KG1 (cell line): ENCODE measurements at places on chromosomes 5 and 9.

DNA sequence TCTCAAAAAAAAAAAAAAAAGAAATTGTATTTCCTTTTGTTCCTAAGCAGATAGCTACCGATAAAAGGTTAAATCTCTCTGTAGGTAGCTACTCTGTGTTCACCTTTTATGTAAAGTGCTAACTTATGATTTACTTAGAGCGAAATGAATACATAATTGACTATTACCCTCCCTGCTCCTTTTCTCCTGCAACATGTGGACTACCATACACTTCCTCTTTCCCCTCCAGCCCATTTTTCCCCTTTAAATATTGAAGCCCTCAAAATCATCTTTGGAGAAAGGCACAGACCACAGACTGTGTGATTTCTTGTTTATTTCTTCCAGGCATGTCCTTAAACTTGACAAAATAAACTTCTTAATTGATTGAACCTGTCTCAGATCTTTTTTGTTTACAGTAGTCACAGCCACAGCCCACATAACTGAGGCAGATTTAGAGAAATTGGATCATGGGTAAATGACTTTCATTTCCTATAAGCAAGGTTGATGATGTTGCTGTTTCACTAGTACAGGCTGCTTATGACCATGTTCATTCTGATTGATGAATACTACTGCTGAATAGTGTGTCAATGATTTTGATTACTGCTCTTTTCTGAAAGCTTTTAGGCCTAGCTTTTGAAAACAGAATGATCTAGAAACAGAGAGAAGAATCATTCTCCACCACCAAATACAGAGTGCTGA is 59.2 kb downstream of the PHAX start:
- DNase-seq = no peak

- no peak for DNase-seq
These were observed 338.1 kb upstream of the SMC2 start for GRCh38 chr9:103755986-103756385.

DNA sequence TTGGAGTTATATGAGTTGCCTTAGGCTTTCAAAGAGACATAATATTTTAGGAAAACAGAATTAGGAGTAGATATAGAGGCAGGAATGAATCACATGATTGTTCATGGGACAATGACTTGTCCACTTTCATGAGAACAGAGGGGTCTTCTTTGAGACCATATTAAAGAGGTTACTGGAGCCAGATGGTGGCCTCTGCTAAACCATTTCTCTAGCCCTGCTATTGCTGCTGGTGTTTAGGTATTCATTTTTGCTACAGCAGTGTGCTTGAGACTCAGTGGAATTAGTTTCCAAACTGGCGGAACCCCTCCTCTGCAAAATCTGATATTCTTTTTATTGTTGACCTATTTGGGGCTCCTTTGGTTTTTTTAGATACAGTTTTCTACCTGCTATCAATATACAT is 31.3 kb downstream of the GRAMD2B start:
- DNase-seq = no peak

DNA sequence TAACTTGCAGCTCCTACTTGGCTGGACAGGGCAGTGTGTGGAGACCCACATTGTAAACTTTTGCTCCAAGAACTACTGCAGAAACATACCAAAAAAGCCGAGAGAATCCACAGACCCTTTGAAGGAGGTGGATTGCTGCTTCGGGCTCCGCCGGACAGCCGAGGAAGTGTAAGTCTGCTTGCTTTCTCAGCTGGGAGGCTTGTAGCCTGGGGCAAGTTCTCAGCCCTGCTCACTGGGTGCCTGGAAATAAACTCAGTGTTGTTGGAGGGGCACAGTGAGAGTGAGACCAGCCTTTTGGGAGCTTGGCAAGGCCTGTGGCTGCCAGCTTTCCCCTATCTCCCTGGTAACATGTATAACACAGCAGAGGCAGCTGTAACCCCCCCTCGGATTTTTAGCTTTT is 215.6 kb downstream of the SYK start:
- DNase-seq = no peak

GRCh38 chr5:169527863-169528262 is 55.7 kb upstream of the SPDL1 start:
- no peak for DNase-seq

DNA sequence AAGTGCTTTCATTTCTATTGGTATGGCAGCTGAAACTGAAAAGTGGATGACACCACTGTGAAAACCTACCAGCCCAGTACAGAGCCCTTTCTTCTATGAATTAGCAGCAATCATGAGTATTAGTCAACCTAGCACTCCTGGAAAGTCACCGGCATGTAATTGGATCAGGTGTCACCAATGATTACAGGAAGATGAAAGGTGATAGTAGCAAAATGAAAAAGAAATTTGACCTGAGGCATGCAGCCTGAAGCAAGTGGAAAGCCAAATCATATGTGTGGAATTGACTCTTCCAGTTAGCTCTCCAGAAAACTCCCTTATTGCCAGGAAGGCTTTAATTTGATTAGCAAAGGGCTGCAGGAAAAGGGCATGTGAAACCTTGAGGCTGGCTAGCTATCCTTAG is 81.2 kb upstream of the NAA35 start:
- no peak for DNase-seq

DNA sequence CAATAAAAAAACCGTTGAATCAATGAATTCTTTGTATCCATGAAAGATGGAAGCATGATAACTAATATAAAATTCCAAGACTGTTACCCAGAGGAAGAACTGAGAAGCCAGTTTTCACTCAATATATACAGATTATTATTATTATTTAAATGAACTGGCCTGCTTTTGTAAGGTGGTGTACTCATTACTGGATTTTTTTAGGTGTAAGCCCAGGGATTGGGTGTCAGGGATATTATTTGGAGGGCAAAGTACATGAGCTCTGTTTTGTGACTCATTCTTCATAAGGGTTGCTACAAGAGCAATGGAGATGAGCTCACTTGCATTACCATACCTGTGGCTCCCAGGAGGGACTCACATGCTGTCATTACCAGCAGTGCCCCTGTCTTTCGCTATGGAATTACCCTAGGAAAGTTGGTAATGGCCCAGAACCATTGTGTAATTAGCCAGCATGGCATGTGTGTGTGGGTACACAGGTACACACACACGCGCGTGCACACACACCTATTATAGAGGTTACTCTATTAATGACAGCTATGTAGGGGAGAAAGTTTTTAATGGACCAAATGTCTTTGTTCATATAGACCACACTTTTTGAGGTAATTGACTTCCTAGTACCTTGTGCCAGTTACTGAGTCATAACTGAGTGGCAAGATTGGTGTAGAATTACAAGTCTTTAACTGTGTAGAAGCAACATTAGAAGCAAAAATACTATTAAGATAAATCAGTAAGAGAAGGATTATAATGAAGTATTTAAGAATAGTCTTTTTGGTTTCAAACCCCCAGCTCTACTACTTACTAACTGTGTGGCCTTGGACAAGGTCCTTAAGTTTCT is 143.4 kb downstream of the GDNF start:
- DNase-seq = no peak

DNA sequence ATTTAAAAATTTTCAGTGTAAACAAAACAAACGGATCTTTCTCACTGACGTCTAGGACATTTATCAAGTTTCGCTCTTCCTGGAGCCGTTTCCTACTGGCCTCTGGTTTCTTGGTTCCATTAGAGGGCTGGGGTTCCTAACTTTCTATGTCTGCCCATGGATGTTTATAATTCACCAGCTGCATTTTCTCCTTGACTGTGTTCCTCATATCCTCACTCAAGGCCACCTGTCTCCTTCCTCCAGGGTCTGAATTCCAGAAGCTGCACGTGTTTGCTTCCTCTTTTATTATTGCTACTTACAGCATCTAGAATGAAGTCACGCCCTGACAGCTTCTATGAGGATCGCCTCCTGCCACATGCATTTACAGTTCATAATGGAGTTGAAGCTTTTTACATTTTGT is 74.1 kb upstream of the BASP1 start:
- DNase-seq = no peak

DNA sequence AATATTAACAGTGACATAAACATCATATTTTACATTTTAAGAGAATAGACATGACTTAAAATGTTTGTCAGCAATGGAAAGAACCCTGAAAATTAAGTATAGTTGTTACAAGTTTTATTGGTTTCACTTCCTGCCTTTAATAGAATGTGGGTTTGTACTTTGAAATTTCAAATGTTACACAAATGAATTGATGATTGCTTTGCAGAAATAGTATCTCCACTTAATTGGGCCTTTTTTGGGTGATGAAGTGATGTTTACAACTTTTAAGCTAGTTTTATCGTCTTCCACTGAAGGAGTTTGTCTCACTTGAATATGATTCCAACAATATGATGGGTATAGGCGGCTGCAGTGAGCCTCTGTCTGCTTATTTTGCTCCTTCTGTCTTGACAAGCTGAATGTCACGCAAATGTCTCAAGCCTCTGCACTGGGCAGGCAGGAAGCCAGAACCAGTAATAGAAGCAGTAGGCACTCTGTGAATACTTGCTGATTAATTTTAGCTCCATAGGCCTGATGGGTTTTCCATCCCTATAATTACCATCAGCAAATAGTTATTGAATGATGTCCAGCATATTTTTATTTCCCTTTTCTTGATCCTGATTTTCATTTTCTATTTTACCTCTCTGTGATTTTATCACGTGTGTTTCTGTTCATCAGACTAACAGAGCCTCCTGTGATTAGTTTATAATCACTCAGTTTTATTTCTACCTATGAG is 10.6 kb upstream of the NR3C1 start:
- DNase-seq = no peak

DNA sequence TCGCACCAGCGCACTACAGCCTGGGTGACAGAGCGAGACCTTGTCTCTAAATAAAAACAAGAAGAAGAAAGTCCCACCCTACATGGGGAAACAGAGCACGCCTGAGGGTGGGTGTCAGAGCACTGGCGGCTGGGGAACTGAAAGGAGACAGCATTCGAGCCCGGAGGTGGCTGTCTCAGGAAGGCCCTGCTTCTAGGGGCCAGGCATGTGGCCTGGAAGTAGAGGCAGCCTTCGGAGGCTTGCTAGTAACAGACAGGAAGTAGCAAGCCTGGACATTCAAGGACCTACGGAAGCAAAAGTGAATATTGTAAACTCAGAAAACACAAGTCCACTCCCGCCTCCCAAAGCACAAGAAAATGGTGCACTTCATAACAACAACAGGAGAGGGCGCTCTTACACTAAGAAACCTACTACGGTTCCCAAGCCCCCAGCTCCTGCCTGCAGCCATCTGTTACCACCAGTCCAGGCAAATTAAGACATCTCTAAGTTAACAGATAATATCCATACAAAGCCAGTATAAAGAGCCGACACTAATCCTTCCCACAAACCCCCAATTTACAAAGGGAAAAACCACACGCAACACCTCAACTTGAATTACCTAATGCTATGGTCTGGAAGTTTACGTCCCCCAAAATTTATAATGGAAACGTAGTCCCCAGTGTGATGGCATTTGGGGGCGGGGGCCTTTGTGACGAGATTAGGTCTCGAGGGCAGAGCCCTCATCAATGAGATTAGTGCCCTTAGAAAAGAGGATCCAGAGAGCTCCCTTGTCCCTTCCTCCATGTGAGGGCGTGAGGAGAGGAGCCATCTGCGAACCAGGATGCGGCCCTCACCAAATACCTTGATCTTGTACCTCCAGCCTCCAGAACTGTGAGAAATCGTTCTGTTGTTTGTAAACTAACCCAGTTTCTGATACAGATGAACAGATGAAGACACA is 7.7 kb downstream of the RASGEF1C start:
- DNase-seq = no peak

- no peak for DNase-seq
These were observed 50.0 kb downstream of the MEGF10 start for GRCh38 chr5:127340606-127341005.

DNA sequence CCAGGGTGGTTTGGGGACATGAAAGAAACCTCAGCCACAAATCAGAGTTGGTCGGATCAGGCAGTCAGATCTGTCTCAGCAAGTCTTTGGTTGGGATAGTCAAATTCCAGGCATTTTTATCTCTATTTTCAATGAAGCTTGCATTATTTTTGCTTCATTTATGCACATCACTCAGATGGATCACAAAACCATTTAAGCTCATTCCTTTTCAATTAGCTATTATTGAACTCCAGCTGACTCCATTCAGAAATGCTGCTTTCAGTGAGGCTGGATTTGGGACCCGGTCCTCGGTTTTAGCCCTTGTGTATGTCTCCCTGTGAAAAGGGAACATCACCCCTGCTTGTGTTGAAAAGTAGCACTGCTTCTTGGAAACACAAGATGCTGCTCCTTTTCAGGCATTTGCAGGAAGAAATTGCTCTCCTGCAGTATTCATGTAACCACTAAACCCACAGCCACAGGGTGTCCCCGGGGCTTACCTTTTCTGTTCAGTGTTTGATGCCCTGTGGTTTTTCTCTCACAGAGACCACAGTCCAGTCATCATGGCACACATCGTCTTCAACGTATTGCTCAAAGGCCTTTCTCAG is 232.9 kb downstream of the NFIB start:
- DNase-seq = no peak

DNA sequence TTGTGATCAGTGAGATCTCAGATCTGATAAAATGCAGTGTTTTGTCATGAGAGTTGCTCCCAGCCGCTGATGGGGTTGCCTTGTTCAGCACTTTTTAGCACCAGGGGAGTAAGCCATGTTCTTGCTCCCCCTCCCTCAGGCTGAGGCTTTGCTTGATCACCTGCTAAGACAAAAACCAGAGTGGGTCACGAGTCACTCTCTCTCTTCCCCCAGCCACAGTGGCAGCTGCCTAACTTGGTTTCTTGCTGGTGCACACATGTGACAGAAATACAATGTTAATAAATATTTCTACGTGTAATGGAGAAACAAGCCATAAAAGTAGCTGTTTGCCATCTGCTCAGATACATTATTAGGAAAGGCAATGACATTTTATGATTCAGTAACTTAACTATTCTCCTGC is 212.4 kb upstream of the DMRT1 start:
- DNase-seq = no peak

- DNase-seq = no peak
These were observed 1.7 kb upstream of the RXRA start for GRCh38 chr9:134324359-134325095.

GRCh38 chr5:64637837-64638443 is 52.4 kb upstream of the SHISAL2B start:
- no peak for DNase-seq

GRCh38 chr5:165631235-165631634 is 2125.8 kb downstream of the MAT2B start:
- DNase-seq = no peak

- DNase-seq = no peak
These were observed 151.8 kb upstream of the TLX3 start for GRCh38 chr5:171157276-171157675.

DNA sequence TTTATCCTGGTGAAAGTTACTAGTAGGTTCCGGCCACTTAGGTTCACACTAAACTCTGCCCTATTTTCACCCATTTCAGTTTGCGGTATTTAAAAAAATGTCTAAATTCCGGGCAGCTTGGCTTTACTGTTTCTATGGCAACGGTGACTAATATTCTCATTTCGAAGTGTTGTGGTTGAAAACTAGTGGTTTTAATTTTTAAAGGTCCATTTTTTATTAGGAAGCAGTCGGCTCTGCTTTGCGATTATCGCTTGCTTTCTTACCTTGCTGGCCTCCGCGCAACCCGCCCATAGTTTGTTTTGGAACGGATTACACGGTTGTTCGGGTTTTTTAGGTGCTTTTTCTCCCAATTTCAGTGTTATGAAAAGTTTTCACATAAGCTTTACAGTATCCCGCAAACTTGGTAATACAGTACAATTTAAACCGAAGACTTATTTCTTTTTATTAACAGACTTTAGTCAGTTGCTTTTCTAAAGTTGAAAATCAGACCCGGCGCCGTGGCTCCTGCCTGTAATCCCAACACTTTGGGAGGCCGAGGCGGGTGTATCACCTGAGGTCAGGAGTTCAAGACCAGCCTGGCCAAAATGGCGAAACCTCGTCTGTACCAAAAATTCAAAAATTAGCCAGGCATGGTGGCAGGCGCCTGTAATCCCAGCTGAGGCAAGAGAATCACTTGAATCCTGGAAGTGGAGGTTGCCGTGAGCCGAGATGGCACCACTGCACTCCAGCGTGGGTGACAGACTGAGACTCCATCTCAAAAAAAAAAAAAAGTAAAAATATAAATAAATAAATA is 1.6 kb downstream of the KDM4C start:
- peak; percentile 74 for DNase-seq
